ENCODE measurements at places on chromosomes 7 and 10. TPM values are rescaled to one million over a fixed set of nuclear protein-coding genes. Genes with fewer than 3 reads are reported as not detected.
A peak's percentile ranks its signal among the peaks of the same experiment; 100 is the strongest.

The AGR2 gene
- total RNA-seq = not detected

The COX15 gene
- total RNA-seq = 20.6 TPM

The GRM3 gene
- not detected for total RNA-seq

DNA sequence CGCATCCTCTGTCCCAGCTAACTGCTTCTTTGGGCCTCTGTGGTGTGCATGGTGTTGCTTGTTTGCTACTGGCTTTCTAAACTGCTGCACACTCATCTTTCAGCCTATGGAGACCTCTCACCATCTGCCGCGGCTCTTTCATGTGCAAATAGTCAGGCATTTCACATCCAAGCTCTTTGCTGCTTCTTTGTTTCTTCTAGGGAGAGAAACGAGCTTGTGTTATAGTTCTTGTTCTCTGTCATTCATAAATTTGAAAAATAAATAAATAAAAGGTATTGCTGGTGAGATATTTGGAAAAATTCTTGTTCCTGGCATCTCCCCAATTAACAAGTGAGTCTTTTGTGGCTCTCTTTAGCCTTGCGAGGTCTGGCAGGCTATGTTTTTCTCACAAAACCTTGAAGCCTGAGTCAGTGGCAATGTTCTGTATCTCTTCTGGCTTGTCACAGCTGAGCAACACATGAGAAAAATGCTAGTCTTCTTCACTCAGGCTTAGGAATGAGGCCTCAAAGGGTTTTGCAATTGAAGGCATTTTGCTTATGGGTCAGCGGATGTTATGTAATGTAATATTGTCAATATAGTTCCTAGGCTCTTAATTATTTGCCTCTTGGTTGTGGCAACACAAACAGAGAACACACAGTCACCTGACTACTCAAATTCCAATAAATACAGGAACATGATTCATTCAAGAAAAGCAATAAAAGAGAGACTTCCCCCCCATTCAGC lies 274.0 kb downstream of the FRMD4A start:
- DNase-seq = peak; percentile 26

- DNase-seq = no peak
These were observed 873.9 kb downstream of the GRID1 start for GRCh38 chr10:85492684-85493083.

DNA sequence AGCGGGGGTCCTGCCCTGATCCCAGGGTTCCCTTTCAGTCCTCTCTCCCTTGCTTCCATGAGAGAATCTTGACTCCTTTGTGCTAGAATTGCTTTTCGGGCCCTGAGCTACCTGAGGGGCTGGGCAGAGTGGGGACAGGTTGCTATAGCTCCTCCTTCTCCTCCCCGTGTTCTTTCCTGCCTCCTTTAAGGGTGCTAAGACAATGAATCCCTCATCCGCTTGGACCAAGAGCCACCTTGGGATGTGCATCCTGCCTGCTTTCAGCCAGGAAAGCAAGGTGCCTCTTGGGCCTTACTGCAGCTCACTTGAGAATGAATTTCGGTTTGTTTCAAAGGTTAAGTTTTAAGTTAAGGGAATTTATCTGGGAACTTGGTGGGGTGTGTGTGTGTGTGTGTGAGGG lies 53.6 kb downstream of the ADRA2A start:
- no peak for DNase-seq

DNA sequence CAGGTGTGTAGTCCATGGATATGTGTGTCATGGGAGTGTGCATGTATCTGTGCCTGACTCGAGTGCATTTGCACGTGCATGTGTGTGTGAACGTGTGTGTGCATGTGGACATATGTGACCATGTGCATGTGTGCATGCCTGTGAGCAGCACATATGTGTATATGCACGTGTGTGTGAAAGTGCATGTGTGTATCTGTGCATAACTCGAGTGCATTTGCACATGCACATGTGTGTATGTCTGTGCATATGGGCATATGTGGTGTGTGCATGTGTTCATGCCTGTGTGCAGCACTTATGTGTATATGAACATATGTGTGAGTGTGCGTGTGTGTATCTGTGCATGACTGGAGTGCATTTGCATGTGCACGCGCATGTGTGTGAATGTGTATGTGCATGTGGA lies 35.2 kb upstream of the GNA12 start:
- DNase-seq = no peak

- DNase-seq = no peak
These were observed 638.1 kb upstream of the CNTNAP2 start for GRCh38 chr7:145478541-145478940.

GRCh38 chr10:29141761-29142160 lies 147.1 kb upstream of the LYZL1 start:
- peak; percentile 78 for DNase-seq

- DNase-seq = no peak
These were observed 1.5 kb downstream of the PIK3CG start for GRCh38 chr7:106866298-106867281.
